ENCODE measurements at places on chromosomes 6 and 20.

DNA sequence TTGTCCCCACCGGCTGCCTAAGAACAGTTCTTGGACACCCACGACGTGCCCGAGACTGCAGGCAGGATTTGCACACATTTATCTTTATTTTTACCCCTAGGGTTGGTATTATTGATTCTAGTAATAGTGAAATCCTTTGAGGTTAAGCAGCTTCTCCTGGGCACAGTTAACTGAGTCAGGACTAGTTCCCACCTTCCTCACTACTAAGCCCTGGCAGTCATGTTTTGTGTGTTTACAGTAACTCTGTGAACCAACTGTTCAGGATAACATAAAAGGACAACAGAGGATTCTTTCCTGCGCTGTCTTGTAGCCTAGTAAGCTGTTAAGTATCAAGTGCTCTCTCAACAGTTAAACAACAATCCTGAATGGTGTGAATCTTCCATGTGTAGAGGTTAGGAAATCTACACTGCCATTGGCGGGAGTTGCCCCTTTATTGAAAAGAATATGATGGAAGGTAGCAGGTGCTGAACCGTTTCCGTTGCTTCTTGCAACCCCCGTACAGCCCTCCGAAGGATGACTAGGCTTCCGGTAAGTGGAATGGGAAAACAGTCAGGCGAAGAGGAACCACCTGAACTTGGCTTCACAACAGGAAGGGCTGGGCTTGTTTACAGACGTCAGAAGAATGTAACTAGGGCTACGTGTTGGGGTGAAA, 979 bp upstream of the SOD2 start:
- DNase-seq, result no peak

DNA sequence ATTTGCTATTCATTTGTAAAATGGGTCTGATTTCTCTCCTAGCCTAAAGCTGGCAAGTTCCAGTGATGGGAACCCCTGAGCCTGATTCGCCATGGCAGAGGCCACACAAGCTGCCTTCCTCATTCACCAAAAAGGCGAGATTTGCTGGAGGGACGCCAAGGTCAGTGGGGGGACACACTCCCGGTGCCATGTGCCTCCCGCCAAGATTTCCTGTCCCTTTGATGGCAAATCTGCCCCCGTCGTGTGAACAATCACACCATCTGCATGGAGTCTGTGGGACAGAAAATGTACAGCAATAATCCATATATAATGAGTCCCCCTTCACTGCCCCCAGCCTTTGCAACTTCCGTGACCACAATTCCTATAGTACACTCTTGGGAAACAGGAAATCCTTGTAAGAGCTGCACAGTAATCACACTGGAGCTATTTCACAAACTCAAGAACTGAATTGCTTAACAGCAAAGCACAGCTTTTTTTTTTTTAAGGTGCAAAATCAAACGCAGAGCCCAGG, 15.7 kb upstream of the IGF2R start:
- DNase-seq, result peak; percentile 66

DNA sequence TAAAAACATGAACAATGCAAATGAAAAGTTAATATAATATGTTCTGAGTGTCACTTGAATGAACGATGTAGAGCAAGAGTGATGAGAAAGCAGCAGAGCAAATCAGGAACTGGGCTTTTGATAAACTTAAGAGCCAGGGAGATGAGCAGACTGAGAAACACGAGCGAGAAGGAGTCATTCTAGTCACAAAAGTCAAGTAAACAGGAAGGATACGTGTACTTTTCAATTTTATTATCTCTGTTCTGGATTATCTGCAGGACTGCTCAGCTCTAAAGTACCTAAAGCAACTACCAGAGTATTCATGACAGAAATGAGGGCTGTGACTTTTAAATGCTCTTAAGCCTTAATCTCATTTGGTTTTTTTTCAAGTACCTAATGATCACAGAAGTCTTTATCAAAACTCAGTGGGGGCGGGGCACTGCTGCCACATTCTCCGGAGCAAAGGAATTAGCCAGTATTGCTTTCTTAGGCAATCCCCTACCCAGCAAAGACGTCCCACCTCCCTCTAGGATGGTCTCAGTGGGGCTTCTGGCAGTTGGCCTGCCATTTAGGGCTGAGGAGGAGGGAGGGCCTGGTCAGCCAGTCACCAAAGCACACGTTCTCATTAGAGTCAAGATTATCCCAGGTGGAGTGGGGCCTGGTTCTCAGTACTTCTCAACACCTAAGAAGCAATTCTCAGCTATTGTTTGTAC, 8.6 kb downstream of the MAN1A1 start:
- no peak for DNase-seq

- DNase-seq, result no peak
Observed at GRCh38 chr20:54572665-54573435, 97.5 kb downstream of the DOK5 start.

DNA sequence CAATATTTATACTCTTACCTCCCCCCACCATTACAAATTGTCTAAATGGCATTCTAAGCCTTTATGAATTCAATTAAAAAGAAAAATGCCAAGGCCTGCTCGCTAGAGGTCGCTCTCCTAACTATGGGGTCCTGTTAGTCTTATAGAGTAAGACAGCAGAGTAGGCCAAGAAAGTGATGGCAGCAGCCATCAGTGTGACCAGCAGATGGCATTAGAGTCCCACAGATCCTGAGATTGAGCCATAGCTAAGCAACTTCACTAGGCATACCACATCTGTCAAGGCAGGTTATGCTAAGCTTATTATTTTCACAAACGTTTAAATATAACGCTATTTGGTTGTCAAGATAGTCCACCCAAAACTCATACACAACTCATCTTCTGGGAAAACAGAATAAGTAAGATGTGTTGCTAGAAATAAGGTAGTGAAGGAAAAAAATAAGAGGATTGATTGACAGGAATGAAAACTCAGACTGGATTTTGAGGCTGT, 57.6 kb upstream of the SCAF8 start:
- DNase-seq, result peak; percentile 93

DNA sequence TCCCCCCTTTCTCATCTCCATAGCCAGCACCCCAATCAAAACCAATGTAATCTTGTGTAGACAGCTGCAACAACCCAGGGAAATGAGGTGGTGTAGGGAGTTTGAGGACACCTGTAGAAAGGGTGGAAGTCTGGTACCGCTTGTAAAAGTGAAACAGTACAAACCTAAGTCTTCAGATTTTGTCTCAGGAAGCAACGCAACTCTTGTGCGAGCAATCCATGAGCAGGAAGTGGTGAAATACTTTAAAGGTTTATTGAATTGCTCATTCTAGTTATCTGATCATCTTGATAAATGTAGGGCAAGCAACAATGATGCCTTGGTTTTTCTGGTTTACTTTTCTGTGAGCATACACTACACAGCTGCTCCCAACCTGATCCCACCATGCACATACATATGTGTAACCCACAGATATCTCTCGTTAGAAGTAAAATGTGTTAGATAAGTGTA, 71.1 kb upstream of the THEMIS start:
- DNase-seq, result peak; percentile 68

GRCh38 chr6:5553767-5554166, 292.5 kb downstream of the FARS2 start:
- no peak for DNase-seq

DNA sequence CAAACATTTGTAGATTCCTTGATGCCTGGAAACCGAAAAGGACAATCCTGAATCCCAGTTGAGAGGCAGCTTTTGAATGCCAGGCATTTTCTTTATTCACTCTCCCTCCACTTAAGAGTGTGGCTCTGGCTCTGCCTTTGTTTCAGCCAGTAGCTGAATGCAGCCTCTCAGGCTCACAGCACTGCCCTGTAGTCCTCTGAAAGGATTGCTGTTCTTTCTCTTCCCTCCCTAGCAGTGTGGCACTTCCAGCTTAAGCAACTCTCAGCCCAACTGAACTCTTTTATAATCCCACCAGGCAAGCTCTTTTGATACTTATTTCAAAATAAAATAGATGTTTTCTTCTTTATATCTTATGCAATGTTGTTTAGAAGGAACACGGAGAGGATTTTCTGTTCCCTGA, 415.6 kb downstream of the GJA1 start:
- DNase-seq, result no peak
